ENCODE measurements at places on chromosomes 1 and 21.

DNA sequence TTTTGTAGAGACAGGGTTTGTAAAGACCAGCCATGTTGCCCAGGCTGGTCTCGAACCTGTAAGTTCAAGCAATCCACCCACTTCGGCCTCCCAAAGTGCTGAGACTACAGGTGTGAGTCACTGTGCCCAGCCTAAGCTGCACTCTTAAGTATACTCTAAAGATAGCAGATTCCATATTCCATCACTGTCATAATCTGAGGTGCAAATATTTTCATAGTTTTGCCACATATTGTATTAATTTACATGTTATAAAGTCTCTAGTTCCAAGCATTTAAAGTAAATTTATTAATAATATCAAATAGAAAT lies 121.3 kb downstream of the HFM1 start:
- no peak for DNase-seq

DNA sequence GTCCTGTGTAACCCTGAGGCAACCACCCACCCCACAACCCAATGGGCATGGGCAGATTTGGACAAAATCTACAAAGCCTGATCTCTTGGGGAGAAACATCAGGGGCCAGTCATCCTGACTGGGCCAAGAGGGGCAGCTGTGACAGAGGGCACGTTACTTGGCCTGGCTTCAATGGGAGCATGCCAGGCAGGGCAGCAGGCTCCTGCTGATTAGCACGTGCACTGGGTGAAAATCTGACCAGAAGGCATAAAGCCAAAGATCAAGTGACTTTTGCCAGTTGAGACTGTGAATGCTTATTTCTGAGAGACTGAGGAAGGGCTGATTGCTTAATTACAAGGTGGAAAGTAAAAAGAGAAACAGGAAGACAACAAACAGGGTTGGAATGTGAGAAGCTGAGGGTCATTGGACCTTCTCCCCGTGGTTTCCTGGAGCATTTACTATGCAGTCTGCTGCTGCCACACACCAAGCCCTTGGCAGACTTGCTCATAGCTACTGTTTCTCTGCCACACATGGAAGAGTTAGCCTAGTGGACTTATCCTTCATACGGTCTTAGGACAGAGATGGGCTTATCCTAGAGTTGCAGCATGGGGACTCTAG lies 39.8 kb upstream of the TNR start:
- DNase-seq, result no peak

DNA sequence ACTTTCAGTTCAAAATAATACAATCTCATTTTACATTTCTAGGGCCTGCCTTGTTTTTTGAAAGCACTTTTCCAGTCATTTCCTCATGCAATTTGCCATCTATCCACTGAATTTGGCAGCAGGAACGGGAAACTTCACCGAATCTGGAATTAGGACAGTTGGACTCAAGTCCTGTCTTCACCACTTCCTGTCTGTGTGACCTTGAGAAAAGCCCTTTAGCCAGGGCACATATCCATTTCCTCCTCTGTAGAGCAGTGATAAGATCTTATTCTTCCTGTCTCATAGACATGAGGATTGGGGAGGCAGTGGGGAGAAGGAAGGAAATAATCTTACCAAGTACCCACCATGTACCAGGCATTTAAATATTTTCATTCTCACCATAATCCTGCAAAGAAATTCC lies 12.0 kb downstream of the VAV3 start:
- no peak for DNase-seq

DNA sequence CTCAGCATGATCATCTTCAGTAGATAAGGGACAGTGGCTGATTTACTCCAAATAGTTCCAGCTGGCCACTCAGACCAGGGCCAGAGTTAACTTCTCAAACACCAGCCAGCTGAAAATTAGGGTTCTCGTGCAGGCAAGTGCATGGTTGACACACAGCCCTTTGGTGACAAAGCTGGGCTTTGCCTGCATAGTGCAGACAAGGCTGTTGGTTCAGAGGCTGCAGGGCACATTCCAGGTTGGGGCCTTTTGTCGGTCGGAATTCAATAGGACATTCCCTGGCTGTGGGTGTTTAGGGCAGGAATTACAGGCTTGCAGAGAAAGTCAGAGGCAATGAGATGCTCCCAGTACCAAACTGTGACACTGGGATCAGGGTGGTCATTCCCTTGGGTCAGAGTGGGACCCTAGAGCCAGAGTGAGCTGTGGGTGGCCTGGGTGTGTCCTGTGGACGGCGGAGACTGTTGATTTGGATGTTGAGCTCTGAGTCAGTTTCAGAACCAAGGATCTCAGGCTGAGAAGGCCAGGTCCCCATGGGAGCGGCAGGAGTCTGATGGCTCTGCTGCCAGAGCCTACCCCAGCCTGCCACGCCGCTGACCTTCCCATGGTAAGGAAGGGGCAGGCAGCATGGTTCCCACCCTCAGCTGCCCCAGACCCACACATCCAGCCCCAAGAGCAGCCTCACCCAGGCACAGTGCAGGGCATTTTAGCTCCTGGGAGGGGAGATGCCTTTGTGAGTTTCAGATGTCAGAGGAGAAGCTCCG lies 56.2 kb downstream of the STUM start:
- DNase-seq, result no peak

- DNase-seq, result no peak
These were observed 42.1 kb downstream of the LRRC8B start for GRCh38 chr1:89566761-89567174.

Data from CD4-positive, alpha-beta T cell treated with Interleukin-1 beta for 1 hour (primary cell).